NCI-H226 (cell line): ENCODE measurements at places on chromosomes 6 and 20.
A peak's percentile ranks its signal among the peaks of the same experiment; 100 is the strongest.

- no peak for DNase-seq
Measured at GRCh38 chr6:140281767-140282166, 907.3 kb upstream of the CITED2 start.

DNA sequence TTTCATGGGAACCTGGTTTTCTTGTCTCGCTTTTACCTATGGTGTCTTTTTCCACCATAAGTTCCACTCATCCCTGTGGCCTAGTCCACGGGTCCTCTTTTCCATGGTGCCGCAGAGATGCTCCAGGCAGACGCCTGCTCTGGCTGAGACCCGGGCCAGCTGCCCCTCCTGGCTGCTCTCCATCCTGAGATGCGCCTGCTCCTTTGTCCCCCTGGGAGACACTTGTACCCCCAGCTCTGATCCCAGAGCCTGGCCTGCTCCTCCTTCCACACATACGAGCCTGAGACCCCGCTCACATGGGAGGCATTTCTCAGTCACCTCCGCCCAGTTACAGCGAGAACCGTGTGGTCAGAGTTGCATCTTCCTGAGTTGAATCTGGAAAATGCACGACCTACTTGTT, 29.6 kb downstream of the RNASET2 start:
- no peak for DNase-seq

GRCh38 chr6:1422290-1422689, 32.9 kb downstream of the FOXF2 start:
- no peak for DNase-seq

DNA sequence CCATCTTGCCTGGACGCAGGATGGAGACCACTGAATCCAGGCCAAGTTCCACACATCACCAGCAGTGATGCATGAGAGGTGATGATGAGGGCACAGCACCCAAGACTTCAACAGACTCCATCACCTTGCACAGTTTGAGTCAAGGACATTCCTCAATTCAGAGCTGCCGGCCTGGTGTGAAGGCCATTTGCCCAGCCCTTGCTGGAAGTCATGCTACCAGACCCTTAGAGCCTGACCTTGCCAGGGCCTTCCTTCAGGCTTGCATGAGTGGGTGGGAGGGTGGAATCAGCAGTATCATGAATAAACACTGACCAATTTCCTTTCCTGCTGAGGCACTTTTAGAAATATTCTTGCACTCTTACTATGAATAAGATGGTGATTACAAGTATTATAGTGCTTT, 130.2 kb upstream of the SSTR4 start:
- DNase-seq, result no peak

GRCh38 chr6:118501765-118502164, 46.3 kb upstream of the PLN start:
- DNase-seq, result no peak

GRCh38 chr20:64268174-64268573, 12.6 kb downstream of the PCMTD2 start:
- DNase-seq, result no peak

- no peak for DNase-seq
Measured at GRCh38 chr20:2750491-2751251, 49.8 kb downstream of the CPXM1 start.

DNA sequence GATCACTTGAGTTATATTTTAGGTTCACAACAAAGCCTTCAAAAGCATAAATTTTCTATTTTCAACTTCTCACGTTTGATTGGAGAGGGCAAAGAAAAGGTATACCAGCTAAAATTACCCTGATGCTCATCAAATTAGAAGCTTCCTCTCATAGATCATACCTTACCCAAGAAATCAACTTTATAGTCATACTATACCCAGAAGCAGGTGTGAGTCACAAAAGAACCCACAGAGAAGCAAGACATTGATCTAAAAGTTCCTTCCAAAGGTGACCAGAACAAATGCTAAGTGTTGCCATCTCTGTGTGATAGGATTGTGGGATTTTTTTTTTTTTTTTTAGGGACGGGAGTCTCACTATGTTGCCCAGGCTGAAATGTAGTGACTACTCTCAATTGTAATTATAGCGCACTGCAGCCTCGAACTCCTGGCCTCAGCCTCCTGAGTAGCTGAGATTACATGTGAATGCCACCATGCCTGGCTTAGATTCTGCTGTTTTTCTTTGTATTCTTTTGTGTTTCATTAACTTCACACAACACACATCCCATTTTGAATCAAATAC, 3.3 kb downstream of the EIF2S2 start:
- DNase-seq, result no peak

DNA sequence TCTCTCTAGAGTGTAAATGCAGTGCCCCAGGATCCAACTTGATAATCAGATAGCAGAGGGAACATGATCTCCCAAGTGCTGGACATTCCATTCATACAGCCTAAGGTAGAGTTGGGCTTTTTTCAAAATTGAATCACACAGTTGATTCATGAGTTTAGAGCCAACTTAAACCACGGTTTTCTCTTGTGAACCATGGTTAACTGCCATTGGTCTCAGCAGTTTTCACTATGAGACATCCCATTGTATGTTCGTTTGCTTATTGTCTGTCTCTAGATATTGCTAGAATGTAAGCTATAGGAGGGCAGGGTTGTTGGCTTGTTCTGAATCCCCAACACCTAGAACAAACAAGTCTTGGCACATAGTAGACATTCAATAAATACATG, 37.2 kb upstream of the TAF8 start:
- DNase-seq, result peak; percentile 48

GRCh38 chr6:111852725-111853124, 20.5 kb downstream of the FYN start:
- no peak for DNase-seq

GRCh38 chr6:8820313-8820712, 385.0 kb upstream of the SLC35B3 start:
- no peak for DNase-seq

- no peak for DNase-seq
Measured at GRCh38 chr6:164097551-164098398, 683.3 kb downstream of the QKI start.

DNA sequence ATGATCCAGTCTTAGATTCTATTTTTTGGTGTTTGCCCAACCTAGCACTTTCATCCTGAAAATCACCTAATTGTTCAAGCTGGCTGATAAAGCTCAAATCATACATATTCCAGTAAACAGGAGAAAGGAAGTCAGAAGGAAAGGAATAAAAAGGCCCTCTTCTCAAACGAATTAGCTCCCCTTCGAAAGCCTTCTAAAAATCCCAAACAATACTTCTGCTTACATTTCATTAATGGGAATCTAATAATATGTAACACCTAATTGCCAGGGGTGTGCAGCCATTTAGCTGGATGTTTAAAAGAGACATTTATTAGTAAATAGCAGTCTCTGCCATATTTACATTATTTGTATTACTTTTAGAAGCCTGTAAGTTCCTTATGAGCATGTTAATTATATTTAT, 302.9 kb upstream of the TCF21 start:
- DNase-seq, result no peak

DNA sequence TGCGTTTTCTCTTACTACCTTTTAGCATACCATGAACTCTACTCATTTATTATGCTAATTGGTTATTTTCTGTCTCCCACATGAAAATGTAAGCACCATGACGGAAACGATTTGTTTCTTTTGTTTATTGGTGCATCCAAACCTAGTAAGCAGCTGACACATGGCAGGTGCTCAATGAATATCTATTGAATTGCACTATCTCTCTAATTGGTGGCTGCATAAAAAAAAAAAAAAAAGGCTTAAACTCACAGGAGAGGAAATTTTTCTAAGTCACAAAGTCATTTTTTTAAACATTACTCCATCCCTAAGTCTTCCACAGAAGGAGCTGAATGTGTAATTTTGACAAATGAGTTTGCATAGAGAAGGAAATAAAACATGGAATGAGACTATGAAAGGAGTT, 608.4 kb downstream of the PTPRT start:
- no peak for DNase-seq

DNA sequence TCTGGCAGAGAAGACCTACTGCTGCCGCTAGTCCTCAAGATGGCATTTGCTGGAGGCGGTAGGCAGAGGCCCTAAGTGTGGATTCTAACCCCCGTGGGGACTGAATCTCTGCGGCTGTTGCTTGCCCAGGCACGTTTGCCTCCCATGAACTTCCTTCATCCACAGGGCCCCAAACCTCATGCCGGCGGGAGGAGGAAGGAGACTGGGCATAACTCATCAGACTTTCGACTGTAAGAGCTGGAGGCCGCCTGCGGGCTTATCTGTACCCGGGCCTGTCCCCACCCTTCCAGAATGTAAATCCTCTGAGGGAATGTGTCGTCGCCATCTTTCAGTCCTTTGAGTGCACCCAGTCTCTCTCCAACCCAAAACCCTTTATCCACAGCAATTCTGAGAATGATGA, 990 bp downstream of the ZFP57 start:
- no peak for DNase-seq

DNA sequence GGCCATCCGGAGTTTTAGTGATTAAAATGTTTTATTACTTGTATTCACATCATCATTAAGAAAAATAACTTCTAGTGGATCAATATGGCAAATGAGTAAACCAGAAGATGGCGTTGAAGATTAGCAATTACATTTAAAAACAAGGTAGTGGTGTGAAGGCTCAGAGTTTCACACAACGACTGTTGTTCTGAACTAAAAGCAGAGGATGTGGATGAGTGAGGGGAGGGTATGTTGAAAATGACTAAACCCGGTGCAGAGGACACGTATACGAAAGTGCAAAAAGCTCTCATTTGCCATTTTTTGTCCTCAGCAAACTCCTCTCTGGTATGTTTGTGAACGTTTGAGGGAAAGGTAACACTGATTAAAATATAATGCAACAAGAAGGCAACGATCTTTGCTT, 1.9 kb upstream of the IRF4 start:
- no peak for DNase-seq

DNA sequence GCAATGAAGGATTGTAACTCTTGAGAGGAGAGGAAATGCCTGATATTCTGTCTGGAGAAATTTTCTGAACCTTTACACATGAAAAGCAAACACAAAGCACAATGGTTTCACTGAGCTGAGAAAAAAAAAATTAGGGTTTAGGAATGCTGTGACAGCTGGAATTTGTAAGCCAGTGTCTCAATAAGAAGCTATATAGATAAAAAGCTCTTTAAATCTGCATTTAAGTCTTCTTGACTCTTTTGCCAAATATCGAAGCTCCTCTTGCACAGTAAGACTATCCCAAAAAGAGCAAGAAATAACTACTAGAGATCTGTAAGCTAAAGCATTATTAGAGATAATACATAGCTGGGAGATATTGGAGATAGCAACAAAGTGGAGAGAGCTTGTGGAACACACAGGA, 1334.0 kb upstream of the CITED2 start:
- DNase-seq, result no peak

DNA sequence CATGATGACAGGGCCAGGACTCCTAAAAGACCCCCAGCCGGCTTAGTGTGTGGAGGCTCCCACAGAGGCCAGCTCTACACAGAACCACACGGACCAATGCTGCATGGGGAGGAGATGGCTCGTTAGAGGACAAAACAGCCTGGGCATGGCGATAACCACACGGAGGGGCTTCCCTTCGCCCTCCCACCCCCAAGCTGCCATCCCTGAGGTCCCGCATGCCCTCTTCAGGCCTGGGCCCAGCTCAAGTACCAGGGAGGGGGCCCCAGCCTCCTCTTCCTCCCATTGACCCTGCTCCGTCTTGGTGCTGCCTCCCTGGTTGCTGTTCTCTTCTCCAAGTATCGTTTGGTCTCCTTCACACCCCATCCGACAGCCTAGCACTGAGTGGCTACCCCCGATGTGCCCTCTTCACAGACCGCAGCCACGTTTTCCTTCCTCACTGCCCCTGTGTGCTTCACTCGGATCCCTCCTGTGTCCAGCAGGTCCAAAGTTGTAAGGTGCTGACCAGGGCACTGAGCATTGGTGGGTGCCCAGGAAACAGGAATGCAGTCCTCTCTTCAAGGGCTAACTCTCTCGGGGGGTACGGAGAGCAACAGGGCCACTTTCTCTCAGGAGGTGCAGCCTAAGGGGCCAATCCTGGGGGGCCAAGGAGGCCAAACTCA, 9.6 kb upstream of the MLN start:
- no peak for DNase-seq

DNA sequence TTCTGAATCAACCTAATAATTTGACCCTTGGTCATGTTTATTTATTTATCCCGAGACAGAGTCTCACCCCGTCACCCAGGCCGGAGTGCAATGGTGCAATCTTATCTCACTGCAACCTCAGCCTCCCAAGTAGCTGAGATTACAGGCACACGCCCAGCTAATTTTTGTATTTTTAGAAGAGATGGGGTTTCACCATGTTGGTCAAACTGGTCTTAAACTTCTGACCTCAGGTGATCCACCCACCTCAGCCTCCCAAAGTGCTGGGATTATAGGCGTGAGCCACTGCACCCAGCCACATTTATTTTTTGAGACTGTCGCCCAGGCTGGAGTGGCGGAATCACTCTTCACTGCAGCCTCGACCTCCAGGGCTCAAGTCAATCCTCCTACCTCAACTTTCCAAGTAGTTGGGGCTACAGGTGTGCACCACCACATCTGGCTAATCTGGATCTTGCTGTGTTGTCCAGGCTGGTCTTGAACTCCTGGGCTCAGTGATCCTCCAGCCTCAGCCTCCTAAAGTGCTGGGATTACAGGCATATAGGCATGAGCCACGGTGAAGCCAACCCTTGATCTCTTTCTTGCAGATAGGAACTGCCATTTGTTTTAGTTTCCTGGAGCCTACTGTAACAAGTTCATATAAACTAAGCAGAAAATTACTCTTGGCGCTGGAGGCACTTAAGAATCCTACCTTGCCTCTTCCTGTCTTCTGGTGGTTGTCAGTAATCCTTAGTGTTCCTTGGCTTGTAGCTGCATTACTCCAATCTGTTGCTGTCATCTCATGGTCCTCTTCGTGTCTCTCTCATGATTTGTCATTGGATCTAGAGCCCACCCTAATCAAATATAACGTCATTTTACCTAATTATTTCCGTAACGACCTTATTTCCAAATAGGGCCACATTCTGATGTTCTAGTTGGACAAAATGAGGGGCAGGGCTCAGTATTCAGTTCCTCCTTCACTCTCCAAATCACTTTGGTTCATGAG, 2.3 kb downstream of the RPS18 start:
- no peak for DNase-seq

DNA sequence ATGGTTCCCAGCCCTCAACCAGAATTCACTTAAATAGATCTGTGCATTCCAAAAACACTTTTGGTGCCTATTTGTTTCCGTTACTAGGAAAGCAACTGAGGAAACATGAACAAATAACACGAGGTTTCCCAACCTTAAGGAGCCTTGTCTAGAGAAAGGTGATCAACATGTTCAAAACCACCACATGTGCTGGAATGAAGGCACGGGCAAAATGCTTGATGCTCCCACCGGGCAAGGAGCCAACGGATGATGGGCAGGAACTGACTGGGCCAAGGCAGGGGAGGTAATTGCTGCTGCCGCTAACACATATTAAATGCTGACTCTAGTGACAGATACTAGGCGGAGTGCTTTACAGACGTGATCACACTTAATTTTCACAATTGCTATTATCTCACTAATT, 2.5 kb downstream of the MYLK4 start:
- no peak for DNase-seq

DNA sequence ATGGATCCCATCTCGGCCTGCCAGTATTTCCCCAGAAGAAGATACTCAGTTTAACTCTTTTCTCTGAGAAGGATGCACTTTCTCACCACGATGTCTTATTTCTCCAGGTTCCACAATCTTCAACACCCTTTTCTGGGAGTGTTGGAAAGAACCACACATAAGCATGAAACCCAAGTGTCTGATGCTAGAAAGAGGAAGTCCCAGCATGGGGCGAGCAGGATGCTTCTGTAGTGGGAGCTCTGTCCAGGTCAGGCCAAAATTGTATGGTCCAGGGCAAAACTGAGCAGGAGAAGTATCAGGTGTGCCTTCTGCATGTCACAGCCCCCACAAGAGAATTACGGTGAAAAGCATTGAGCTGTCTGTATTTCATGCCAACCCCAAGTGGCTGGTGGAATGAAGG, 11.0 kb downstream of the TREM1 start:
- no peak for DNase-seq

- DNase-seq, result no peak
Measured at GRCh38 chr6:35280903-35281302, 16.7 kb upstream of the DEF6 start.
